Spinal cord (tissue), 10 donors: ENCODE measurements at places on chromosomes 4 and X. TPM values are rescaled to one million over a fixed set of nuclear protein-coding genes. Genes with fewer than 3 reads are reported as not detected.
A peak's percentile ranks its signal among the peaks of the same experiment; 100 is the strongest.

The ADGRL3 gene
- 118 TPM for total RNA-seq

The CYLC1 gene
- total RNA-seq, result not detected

The MAGED4B gene
- total RNA-seq, result 66.7 TPM

The SMIM31 gene
- total RNA-seq, result not detected

The DDX53 gene
- not detected for total RNA-seq

The ERVMER34-1 gene
- 0.79 TPM for total RNA-seq

The CABS1 gene
- not detected for total RNA-seq

DNA sequence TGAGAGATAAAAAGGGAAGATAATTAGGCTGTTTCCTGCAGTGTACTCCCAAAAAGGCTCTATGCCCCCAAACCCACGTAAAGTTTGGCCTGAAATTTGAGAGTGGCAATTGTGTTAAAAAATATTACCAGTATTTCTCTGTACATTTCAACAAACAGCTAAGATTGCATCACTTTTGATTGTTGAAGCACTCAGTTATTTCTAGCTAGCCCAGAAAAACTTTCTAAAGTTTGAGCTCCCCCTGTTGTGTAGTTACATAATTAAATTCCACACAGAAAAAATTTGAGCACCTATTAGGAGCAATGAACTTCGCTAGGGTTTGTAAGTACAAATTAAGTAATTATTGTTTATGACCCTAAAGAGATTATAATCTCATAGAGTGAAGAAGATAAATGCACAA lies 109.4 kb downstream of the DLG3 start:
- DNase-seq, result no peak

DNA sequence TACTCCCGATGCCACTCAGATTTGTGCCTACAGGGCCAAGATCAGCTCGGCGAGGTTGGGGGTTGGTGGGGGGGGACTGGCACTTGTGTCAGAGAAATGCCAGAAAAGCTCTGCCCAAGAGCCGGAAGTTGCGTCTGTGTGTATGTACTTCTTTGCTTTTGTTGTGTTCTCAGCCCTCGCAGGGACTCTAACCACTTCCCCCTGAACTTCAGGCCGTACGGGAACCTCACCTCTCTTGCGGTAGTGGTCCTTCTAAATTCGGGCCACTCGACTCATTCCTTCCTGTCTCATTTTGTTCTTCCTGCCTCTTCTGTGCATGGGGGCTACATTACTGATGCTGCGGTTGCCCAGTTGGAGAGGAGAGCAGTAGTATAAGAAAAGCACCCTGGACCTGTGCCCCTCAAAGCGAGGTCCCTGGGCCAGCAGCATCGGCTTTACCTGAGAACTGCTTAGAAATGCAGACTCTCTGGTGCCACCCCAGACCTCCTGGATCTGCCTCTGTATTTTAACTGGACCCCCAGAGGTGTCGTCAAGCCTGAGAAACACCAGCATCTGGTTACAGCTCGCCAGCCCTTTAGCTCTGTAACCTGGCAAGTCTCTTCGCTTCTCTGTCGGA lies 146.3 kb upstream of the RPS6KA3 start:
- no peak for DNase-seq

DNA sequence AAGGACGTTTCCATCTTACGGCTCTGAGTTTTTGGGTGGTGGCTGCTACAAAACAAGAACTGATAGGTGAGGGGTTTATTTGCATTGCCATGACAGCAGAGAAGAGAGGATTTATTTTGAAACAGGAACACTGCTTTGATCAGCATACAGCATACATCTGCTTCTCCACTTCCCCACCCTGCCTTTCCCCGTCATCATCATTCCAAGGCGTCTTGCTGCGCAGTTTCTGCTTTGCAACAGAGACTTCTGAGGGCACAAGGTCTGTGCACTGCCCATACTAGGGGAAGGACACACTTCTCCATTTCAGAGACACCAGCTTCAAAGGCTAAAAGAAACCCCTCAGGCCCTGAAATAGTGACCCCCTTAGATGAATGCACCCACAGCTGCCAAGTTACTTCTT lies 19.1 kb downstream of the STARD8 start:
- DNase-seq, result no peak

DNA sequence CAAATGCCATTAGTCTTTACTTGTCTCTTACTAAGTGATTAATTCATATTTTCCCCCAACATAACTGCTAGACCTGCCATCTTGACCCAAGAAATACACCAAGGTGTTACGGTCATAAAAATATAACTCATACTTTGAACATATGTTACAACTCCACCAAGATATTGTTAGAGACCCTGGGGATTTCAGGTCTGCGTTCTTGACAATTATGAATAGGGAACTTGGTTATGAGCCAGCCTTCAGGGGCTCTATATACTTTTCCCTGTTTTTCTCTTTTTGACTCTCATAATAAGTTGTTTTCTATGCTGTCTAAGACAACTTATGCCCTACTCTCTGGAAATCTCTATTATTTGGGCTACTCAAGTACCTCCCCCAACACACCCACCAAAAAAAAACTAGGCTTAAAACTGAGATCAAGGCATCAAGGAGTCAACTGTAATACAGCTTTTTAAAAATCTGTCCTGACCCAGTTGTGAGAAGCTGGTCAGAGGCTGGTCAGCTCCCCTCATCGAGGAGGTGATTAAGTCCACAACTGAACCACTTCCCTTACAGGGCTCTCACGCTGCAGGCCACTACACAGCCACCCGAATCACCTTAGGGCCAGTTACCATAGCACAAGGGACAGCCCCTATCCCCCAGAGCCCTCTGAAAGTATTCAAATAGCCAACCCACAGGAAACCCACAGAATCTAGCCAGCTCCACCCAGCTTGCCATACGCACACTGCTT lies 10.5 kb upstream of the TLR3 start:
- no peak for DNase-seq

- DNase-seq, result no peak
These were observed 96.0 kb downstream of the ADGRL3 start for GRCh38 chr4:61296144-61296543.

GRCh38 chr4:81723019-81723884 lies 251.5 kb upstream of the RASGEF1B start:
- DNase-seq, result no peak

GRCh38 chr4:41257257-41257901 lies 651 bp downstream of the UCHL1 start:
- DNase-seq, result peak; percentile 78

- DNase-seq, result no peak
These were observed 1470.6 kb downstream of the PCDH19 start for GRCh38 chrX:98939456-98939855.

GRCh38 chr4:93605163-93605562 lies 223.4 kb upstream of the ATOH1 start:
- no peak for DNase-seq

GRCh38 chr4:152815078-152815477 lies 35.3 kb downstream of the ARFIP1 start:
- DNase-seq, result no peak

- DNase-seq, result no peak
These were observed 26.3 kb downstream of the GPC3 start for GRCh38 chrX:133958997-133959688.

GRCh38 chr4:54318904-54319303 lies 89.8 kb downstream of the PDGFRA start:
- peak; percentile 55 for DNase-seq

- no peak for DNase-seq
These were observed 51.0 kb downstream of the NSG1 start for GRCh38 chr4:4437798-4438470.

GRCh38 chrX:12332786-12333347 lies 194.6 kb downstream of the FRMPD4 start:
- DNase-seq, result no peak

DNA sequence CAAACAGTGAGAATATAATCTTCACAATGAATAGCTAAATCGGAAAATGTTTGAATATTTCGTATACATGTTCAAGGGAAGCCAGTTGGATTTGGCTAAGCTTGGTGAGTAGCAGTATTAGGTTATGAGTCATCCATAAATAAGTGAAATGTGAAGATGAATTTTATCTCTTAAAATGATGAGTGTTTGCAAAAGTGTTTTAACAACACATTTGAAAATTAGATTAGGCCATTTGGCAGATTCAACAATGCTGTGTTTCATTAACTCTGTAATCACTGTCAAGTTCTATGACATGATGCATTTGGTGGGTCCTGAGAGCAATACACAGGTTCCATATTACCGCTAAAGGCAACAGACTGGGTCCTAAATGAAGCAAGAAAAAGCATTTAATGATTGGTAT lies 301.9 kb upstream of the PRPS2 start:
- no peak for DNase-seq

DNA sequence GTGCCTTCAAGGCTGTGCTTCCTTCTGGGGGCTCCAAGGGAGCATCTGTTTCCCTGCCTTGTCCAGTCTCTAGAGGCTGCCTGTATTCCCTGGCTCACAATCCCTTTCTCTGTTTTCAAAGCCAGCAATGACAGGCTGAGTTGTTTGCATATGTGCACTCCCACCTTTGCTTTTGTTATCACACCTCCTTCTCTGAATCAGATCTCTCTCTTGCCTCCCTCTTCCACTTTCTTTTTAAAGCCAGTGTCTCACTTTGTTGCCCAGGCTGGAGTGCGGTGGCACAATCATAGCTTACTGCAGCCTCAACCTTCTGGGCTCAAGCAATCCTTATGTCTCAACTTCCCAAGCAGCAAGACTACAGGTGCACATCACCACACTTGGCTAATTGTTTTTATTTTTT lies 37.1 kb upstream of the LEF1 start:
- no peak for DNase-seq

DNA sequence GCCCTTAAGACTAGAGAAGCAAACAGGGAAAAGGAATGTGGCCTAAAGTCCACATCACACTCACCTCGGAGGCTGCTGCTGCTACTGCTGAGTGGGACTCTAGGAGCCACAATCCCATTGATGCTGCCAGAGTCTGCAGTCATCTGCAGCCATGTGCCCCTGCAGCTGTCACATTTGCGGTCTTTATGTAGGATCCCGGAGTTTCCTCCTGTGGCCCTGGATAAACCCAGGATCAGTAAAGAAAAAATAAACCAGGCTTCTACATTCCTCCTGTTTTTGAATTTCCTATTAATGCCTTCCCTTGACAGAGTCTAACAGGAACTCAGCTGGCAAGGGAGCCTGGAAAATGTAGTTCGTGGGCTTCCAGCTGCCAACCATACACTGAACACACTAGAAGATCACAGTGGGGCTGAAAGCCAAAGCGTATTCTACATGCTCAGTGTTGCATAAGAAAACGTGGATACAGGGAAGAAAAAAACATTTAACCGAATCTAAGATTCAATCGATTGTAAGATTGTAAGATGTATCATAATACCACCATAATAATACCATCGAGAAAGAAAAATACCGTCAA lies 10.3 kb upstream of the PHEX start:
- DNase-seq, result no peak

DNA sequence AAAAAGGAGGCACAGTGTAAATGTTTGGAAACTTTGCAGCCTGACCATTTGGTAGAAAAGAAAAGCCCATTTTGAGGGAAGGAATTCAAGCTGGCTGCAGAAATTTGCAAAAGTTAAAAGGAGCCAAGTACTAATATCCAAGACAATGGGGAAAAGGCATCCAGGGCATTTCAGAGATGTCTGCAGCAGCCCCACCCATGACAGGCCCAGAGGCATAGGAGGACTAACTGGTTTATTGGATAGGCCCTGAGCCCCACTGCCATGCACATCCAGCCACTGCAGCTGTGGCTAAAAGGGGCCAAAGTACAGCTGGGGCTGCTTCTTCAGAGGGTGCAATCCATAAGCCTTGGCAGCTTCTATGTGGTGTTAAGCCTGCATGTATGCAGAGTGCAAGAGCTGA lies 104.9 kb downstream of the HS3ST1 start:
- no peak for DNase-seq

DNA sequence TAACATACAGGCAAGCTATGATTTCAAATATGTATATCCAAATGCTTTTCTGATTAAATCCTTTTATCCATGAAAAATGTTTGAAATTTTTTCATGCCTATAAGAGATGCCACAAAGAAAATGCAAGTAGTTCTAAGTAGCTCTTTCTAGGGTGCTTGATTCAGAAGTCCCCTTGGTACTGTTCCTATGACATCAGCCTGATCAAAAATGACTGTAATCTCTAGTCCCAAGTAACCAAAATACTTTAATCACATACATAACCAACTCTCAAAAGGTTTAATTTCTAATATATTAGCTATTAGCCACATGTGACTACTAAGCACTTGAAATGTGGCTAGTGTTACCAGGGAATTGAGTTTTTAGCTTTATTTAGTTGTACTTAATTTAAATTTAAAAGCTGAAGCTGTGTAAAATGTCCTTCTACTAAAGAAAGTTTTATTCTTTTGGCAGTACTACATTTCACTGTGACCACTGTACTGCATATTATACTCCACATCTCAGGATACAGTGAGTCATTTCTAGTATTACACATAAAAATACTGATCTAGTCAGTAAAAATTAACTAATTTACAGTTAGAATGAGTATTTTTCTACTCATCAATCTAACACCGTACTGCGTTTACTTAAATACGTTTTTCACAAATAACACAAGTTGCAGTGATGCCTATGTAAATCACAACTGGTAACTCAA lies 33.9 kb downstream of the FBXW7 start:
- no peak for DNase-seq

DNA sequence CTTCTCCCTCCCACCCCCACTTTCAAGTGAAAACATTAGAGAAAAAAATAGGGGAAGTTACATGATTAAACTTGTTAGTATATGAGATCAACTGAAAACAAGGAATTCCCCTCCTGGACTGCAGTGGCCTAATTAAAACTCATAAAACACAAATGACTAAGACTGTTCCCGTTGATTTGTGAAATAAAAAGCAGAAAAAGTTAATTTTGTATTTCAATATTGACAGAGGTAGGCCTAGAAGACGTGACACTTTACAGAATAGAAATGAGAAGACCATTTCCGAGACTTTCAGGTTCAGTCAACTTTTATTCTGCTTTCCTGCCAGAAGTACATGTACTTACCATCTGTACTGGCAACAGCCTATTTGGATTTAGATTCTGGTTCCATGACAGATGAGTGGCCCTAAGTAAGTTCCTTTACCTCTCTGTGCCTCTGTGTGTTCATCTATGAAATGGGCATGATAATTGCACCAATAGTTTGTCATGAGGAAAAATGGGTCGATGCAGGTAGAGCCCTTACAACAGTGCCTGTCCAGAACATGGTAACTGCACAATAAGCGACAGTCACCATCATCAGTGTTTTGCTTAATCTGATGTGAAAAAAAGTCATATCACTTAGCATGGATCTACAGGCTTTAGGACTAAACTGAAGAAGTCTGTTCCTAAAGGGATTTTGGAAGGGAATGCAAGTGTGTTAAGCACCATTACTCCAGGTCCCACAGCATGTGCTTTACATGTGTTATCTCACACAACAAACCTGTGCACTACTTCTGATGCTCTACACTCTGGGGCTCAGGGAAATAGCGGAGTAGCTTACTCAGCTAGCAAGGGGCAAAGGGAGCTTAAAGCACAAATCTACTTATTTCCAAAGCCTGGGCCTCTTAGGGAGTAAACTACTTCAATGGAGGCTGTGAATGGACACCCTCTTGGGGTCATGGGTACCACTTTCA lies 562.3 kb upstream of the DIPK2B start:
- no peak for DNase-seq
